Stimulated activated CD8-positive, alpha-beta memory T cell treated with anti-CD3 and anti-CD28 coated beads, Interleukin-15, amount 100 ng/mL, for 4 hours (primary cell): ENCODE measurements at places on chromosomes 6 and 20.

DNA sequence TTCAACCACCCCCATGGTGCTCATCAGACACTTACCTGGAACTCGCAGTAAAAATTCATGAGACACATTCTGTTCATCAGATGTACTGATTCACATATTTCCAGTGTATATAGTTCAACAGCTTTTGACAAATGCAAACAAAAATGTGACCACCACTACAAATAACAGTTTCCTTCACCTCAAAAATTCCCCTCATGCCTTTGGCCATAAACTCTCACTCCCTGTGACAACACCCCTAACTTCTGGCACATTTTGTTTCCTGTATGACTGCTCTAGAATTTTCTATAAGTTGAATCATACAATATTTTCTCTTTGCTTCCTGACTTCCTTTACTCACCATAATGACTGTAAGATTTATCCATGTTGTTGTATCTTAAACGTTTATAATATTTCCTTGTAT lies 63.7 kb downstream of the C6orf118 start:
- DNase-seq: no peak

DNA sequence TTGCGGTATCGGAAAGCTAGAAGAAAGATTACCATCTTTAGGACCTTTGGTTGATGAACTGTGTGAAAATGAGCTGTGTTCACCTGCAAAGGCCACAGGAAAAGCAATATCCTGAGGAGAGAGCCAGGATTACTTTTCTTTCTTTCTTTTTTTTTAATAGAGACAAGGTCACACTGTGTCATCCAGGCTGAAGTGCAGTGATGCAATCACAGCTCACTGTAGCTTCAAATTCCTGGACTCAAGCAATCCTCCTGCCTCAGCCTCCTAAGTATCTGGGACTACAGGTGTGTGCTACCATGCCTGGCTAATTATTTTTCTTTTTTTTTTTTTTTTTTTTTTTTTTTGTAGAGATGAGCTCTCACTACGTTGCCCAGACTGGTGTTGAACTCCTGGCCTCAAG lies 17.2 kb downstream of the FAM184A start:
- DNase-seq: no peak

DNA sequence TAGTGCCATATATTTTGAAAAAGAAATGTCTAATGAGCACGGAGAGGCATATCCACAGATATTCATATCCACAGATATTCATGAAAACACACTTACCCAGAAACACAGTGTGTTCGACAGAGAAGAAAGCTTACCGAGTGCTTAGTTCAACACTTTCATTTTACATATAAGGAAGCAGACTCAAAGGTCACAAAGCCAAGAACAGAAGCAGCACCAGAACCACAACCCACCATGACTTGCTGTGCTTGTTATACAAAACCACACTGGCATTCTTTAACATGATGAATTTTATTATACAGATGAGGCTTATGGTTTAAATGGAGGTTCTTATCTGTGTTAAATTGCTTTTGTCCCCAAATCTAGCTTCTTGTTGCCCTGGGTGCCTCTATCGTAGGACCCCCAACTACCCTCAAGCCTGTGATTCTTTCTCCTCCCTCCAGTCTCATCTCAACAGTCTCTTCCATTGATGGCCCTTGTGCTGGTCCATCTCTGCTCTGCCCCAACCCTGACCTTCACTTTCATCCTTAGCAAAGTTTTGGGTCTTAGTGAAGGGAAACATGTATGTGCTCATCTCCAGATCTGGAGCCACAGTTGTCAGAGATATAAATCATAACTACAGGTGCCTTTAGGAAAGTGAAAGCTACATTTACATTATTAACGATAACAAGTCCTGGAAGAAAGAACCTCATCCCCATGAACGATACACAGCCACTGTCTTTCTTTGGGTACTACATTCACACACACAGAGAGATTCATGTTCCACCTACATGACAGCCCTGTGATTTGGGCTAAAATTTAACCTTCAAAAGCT lies 40.0 kb downstream of the SF3B5 start:
- DNase-seq: no peak

DNA sequence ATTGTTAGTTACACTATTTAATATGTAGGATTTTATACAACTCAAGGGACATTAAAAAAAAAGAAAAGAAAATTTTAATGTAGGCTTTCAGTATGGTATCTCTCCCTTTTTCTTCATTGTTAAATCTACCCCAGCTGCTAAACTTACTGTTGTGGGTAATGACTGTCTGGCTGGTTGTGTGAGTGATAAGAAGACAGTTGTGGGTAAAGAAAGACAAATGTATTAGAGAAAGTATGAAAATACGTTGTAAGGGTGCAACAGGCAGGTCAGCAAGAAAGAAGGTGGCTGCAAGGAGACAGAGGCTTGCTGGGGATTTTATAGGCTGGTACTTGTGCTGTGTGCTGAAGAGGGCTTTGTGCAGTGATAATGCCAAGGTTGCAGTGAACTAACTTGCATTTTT lies 91.4 kb upstream of the FOXO3 start:
- DNase-seq: no peak

DNA sequence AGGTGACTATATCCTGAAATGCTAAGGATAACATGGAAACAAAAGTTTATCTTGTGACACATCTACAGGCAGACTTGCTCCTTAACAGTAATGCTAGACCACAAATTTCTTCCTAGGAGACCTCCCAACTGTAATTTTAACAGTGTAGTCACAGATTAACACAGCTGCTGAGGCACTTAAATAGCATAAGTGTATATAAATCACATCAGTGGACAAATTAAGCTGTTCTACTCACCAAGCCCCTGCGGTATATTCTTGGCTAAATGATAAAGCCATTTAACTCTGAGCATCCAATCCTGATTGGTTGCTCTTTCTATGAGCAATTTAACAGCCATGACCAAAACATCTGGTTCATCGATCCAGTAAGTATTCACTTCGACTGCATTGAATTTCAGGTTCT lies 73.3 kb upstream of the LYRM2 start:
- DNase-seq: no peak

- DNase-seq: no peak
Observed at GRCh38 chr6:30155520-30156261, 5.3 kb downstream of the TRIM10 start.

DNA sequence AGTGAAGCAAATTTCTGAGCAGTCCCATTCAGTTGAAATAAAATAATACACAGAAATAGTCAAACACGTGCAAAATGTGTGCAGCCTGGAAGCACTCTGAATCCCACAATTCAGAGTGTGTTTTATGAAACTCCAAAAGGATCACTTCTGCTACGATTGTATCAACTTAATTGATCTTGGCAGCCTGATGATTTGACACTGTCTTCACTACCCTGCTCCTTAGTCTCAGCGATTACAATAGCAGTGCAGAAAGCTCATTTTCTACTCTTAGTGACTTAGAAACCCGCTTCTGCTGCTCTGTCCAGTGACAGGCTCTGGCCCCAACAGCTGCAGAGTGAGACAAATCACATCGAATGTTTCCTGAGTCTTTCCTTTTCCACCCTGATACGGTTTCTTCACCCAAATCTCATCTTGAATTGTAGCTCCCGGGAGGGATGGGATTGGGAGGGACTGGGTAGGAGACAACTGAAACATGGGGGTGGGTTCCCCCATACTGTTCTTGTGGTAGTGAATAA lies 16.2 kb upstream of the EMILIN3 start:
- no peak for DNase-seq

- DNase-seq: no peak
Observed at GRCh38 chr6:145733810-145734209, 1.5 kb downstream of the EPM2A start.

- no peak for DNase-seq
Observed at GRCh38 chr20:63008541-63009044, 1.8 kb upstream of the BHLHE23 start.

- no peak for DNase-seq
Observed at GRCh38 chr6:128632131-128632530, 111.7 kb upstream of the PTPRK start.

DNA sequence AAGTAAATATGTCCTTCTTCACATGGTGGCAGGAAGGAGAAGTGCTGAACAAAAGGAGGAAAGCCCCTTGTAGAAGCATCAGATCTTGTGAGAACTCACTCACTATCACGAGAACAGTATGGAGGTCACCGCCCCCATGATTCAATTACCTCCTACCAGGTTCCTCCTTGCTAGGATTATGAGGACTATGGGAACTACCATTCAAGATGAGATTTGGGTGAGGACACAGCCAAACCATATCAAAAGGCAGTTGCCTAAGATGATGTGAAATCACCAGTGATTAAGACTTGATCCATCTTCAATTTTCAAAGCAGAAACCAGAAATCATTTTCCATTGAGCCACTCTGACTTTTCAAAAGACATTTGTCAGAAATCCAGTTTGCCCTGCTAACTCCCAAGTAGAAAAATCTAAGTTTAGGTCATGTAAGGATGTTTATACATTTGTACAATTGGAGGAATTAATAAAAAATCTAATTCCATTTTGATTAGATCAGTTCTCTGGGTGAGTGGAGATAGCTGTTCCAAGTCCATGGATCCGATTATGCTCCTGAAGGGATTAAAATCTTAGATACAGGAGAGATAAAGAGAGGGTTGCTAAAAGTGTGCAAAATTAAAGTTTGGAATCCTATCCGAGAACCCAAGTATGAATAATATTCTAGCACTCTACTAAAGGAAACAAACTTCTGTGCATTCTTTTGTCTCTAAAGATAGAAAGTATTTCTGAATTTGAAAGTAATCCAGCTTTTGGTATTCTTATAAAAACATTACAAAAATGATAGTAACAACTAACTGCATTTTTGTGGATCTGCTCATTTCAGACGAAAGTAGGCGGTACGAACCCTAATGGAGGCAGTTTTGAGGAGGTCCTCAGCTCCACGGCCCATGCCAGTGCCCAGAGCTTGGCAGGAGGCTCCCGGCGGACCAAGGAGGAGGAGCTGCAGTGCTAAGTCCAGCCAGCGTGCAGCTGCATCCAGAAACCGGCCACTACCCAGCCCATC lies 39.5 kb downstream of the HDDC2 start:
- no peak for DNase-seq

DNA sequence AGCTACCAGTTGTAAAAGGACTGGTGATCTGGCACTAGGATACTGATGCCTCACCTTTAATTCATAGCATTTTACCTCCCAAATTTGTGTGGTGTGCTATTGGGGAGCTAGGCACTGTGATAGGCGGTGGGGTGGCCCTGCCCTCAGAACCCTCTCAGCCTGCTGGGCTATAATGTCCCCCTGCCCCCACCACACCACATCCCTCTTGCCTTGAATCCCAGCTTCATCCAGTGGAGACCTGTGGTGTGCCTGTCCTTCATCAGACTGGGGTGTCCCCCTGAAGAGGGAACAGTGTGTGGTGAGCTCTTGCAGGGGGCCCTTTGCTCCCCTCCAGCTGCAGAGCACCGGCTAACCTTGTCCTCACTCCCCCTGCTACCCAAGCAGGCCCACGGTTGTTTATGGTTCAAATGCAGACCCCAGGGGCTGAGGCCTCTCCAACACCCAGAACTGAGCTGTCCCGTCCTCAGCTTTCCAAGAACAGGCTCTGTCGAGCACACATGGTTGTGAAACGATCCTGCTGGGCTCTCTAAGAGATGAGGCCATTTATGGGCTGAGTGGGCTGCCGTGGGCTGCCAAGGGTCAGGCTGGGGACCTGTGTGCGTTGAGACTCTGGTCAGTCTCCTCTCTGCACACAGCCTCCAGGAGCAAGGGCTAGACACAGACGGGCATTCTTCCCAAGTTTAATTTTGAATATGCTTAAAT lies 26.9 kb upstream of the VEGFA start:
- DNase-seq: no peak

DNA sequence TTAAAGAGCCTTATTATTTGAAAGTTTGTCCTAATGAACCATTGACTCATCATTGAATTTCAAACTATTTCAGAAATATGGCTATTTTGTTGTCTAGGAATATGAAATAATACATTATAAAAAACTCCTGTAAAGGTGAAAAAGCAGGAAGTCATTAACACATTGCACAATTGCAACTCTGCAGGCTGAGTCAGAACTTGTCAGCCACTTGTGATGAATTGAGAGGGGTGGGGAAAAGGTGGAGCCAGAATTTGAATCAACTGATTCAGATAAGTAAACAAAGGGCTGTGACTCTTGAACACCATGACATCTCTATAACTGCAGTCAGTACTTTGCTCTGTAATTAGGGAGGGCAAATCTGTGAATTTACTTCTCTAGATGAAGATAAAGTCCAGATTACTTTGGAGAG lies 6.0 kb downstream of the C6orf141 start:
- DNase-seq: no peak
